SHP77 treated with DMSO at 0.1 percent for 48 hours (cell line): ENCODE measurements at places on chromosomes 1 and 21.

- DNase-seq: no peak
These were observed 18.8 kb downstream of the PPP1R12B start for GRCh38 chr1:202367271-202367670.

GRCh38 chr1:1165900-1166421 is 7.7 kb upstream of the TTLL10 start:
- no peak for DNase-seq

- DNase-seq: no peak
These were observed 97.4 kb upstream of the TMPRSS2 start for GRCh38 chr21:41605178-41605933.

GRCh38 chr21:20301395-20301794 is 696.8 kb upstream of the NCAM2 start:
- DNase-seq: no peak

GRCh38 chr1:186960861-186961260 is 132.1 kb downstream of the PLA2G4A start:
- no peak for DNase-seq

GRCh38 chr1:37951041-37951782 is 4.4 kb upstream of the INPP5B start:
- DNase-seq: no peak

GRCh38 chr21:36115138-36115730 is 19.6 kb upstream of the CBR3 start:
- no peak for DNase-seq

- no peak for DNase-seq
These were observed 203.0 kb downstream of the TOMM20 start for GRCh38 chr1:234925440-234926263.

DNA sequence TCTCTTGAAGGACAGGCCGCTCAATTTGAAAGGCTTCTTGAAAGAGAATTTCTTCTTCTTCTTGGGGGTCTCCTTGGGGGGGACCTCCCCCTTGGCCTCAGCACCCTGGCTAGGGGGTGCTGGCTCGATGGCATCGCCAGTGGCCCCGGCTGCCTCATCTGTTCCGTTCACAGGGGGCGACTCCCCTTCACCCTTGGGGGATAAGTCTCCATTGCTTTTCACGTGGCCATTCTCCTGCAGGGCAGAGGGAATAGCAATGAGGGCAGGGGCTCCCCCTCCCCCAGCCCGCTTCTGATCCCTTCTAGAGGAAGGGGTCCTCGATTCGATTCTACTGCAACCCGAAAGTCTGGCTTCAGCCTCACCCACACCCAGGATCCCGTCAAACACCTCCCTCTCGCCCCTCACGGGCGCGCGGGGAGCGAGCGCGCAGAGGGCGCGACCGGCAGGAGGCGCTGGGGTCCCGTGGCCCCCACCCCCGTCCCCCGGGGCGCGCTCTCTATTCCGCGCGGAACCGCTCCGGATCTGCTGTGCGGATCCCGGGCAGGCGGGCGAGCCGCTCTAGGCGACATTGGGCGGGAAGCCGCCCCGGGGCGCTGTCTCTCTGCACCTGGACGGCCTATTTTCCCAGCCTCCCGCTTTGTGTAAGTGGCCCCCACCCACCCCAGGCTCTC is 1.0 kb downstream of the MARCKSL1 start:
- peak; percentile 7 for DNase-seq

DNA sequence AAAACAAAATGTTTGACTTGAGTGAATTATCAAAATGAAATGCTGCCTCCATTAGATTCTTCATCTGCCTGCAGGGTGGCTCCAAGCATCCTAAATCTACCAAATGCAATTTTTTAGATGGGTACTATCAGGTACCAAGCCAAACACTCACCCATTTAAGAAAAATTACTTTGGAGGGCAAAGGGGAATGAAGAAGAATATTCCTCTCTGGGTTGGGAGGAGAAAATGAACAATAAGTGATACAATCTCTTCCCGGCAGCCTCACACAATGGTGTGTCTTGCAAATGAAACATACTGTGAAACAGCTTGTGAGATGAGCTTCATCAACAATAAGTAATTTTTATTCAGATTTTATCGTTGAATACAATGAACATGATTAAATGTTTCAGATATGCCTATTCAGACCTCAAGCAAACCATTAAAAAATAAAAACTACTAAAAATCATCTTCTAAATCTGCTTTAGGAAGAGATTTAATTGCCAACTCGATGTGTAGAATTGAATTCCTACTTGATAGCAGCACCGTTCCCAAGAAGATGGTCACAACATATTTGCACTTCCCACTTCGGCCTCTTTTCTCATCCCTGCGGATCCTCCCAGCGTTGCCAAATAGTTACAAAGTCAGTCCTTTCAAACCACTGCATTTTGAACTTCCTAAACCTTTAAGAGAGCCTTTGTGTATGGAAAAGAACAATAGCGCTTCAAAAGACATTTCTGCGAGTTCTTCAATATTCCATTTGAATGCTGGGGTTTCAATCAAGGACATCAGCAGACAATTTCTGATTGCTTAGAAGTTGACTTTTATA is 2.7 kb downstream of the DAB1 start:
- DNase-seq: no peak

GRCh38 chr1:43936431-43937151 is 3.0 kb downstream of the ARTN start:
- no peak for DNase-seq

DNA sequence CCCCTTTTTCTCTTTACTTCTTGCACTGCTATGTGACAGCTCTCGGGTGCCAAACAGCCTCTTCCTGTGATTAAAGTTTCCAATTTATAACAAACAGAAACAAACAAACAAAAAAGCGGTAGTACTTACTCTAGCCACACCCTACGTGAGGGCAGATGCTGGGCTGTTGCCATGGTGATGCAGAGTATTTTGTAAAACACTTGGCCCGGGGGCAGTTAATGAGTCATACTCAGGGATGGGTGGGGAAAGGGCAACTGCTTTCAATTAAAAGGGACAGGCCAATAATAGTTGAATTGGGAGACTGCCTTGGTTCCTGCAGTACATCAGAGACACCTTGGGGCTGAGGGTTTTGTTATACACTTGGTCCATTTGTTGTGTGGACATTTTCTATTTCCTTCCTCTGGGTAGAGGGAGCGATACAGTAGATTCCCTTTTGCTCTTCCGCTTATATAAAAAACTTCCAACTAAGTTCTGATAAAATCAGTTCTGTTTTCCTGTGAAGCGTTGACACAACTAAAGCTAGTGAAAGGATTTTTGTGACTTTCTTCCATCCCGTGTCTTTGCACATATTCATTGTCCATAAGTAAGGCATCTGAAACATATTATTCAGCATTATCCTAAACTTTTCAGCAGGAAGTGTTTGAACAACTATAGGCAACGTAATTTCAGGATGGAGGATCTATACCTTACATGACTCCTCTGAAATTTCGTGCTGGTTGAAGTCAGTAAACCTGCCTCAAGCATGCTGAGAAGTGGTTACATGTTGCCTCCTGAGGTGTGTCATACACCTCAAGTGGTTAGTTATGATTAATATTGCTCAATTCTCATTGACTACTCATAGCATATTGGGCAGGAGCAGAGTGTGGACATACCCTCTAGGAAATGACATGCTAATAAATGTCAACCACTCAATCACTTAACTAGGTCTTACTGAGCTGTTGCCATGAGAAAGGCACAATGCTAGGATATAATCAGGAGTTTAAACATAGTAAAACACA is 36.7 kb upstream of the THEM4 start:
- peak; percentile 70 for DNase-seq

GRCh38 chr1:89484092-89485038 is 40.3 kb upstream of the LRRC8B start:
- DNase-seq: no peak

DNA sequence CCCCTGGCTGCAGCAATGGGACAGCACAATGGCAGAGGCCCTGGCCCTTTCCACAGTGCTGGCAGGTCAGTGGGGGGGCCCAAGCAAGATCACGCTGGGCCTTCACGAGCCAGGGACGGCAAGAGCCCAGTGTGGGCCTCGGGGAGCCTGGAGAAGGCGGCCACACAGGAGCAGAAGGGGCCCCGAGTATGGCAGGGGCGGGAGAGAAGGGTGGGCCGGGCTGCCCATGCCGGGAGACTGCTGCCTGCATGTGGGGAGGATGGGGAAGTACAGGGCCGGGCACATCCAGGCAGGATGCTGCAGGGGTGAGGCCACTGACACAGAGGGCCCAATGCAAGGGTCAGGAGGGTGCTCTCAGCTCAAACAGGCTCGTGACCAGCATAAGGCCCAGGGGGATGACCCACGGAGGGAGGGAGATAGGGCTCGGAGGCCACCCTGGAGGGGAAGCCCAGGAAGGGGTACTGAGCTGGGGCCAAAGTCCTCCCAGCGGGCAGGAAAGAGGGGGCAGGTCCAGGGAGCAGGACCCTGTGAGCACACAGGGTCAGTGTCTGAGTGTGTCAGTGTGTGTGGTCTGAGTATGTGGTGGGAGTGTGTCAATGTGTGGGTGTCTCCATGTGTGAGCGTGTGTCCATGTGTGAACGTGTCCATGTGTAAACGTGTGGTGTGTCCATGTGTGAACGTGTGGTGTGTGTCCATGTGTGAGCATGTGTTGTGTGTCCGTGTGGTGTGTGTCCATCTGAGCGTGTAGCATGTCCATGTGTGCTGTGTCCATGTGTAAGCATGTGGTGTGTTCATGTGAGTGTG is 13.1 kb downstream of the SLC19A1 start:
- DNase-seq: no peak

- DNase-seq: no peak
These were observed 1.6 kb downstream of the SRSF11 start for GRCh38 chr1:70222716-70223235.

DNA sequence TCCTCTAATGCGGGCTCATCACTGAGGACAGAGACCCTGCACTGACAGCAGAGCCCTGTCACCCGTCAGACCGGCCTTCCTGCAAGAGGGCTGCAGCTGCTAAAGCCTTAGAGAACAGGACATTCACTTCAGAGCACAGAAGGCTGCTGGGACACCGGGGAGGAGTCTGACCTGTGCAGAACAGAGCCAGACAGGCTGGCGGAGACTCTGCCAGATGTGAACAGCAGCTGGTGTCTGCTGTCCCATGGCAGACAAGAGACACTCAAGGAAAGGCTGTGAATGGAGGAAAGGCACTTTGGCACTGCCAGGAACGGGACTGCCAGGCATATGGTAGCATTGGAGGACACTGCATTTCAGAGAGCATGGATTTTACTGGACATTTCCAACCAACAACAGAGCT is 21.4 kb downstream of the MRAP start:
- DNase-seq: no peak

GRCh38 chr1:103267266-103267665 is 158.9 kb upstream of the COL11A1 start:
- no peak for DNase-seq

DNA sequence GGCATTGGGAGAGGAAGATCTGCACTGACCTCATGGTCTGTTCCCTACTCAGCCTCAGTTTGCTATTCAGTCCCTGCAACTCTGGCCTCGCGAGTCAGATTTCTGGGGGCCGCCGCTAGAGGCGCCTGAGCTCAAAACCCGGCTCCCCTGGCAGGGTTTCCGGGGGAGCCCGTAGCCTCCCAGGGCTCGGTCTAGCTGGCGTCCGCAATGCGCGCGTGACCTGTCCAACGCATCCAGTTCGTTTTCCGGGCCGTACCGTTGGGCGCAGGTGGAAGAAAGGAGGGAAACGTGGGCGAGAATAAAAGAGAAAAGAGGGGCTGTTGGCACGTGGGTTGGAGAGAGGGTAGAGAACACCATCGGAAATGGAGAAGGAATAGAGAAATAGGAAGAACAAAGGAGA is at the start of gene ADAM30:
ADAM30 (minus strand) TSS at position 213 of the 400 bp plus-strand sequence; CDS start at position 34, 179 bp downstream.
- DNase-seq: no peak

DNA sequence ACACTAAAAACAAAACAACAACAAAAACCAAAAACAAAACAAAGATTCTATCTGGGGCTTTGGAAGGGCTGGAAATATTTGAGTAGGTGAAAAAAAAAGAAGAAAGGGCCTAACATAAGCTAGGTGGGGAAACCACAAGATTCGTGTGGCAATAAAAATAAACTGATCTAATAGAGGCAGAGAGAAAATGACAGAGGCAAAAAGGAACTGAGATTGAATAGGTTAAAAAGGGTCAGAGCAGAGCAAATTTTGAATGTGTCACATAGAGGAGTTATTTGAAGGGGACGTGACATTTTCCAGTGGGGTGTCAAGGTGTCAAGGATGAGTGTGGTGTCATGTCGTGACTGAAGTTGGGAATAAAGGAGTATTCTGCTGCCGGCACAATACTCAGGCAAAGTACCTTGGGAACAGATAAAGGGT is 65.2 kb upstream of the RALGPS2 start:
- DNase-seq: no peak

GRCh38 chr1:172138634-172139033 is 281.9 kb upstream of the C1orf105 start:
- no peak for DNase-seq

GRCh38 chr1:7902478-7903085 is 38.1 kb downstream of the TNFRSF9 start:
- peak; percentile 61 for DNase-seq

DNA sequence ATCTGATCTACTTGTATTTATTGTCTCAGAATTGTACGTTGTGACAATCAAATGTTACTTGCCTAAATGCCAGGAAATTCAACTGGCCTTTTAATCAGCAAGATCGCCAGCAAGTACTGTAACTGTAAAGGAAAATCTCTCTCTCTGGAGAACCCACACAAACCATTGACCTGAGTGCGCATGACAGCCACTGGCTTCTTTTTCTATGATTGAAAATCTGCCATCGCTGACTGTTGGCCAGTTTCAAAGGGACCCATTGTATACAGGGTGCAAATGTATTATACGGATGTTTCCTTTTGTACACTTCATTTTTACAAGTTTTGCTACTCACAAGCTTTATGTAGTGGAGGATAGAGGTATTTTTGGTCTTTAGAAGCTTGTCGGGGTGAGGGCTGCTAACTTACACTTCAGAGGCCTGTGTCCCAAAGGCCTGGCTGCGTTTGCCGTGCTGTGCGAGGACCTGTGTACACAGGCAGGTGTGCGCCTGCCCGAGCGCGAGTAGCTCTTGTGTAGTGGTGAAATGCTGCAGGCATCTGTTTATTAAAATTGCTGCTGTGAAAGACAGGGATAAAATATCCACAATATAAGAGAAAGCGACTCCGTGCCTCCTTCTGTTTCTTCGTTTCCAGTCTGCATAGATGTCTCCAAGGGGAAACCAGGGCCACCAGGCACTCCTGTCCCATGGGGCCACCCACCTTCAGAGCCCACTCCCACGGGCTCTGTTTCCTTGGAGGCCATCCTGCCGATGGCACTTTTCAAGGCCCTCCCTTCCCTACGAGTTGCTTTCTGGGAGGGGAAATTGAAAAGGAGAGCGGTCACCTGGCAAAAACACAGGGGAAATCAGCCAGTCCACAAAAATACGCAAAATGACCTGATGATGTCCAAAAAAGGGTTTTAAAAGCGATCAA is 25.3 kb upstream of the TRAPPC10 start:
- peak; percentile 16 for DNase-seq
